Endothelial cell of coronary artery (primary cell): ENCODE measurements at places on chromosomes 5 and 9. TPM values are rescaled to one million over a fixed set of nuclear protein-coding genes. Genes with fewer than 3 reads are reported as not detected.

Gene ACTBL2
- 0.28 TPM in 1 of 2 replicates, not detected in the other for total RNA-seq

Gene SMIM33
- total RNA-seq: not detected in 2 replicates

Gene GPR107
- 19.7 and 39.2 TPM in 2 replicates for total RNA-seq

Gene APBA1
- 3.7 and 4.2 TPM in 2 replicates for total RNA-seq

Gene ADGRV1
- 0.09 and 0.56 TPM in 2 replicates for total RNA-seq

Gene ZNF354C
- total RNA-seq: 4.0 and 7.6 TPM in 2 replicates

Gene PFN3
- not detected in 2 replicates for total RNA-seq

Gene ZDHHC11
- 0.18 and 0.75 TPM in 2 replicates for total RNA-seq

Gene SPATA31D4
- total RNA-seq: not detected in 2 replicates

Gene RAI14
- total RNA-seq: 182 and 222 TPM in 2 replicates

Gene S100Z
- not detected in 2 replicates for total RNA-seq

Gene OR1Q1
- not detected in 2 replicates for total RNA-seq

Gene ZBTB43
- total RNA-seq: 10.7 and 16.4 TPM in 2 replicates

Gene RORB
- total RNA-seq: under 0.01 TPM in 1 of 2 replicates, not detected in the other

Gene HTR1A
- 0.09 TPM in 1 of 2 replicates, not detected in the other for total RNA-seq

Gene MAP3K1
- total RNA-seq: 7.6 and 12.7 TPM in 2 replicates

Gene PDE6A
- under 0.01 TPM in 1 of 2 replicates, not detected in the other for total RNA-seq

Gene PLPPR1
- 0.09 and 3.8 TPM in 2 replicates for total RNA-seq

Gene TAF7
- total RNA-seq: 71.7 and 90.4 TPM in 2 replicates

Gene TRAF1
- 1.5 and 1.7 TPM in 2 replicates for total RNA-seq

Gene RAB3C
- under 0.01 TPM in 1 of 2 replicates, not detected in the other for total RNA-seq

Gene ESM1
- total RNA-seq: 214 and 325 TPM in 2 replicates

Gene BAAT
- total RNA-seq: under 0.01 TPM in 1 of 2 replicates, not detected in the other

Gene PCDHGB2
- total RNA-seq: 2.0 and 2.2 TPM in 2 replicates

Gene AMBP
- not detected in 2 replicates for total RNA-seq

Gene BHMT2
- 0.09 TPM in 2 replicates for total RNA-seq

Gene PCDHA12
- total RNA-seq: 0.09 and 0.19 TPM in 2 replicates

Gene PDLIM4
- 50.3 and 63.1 TPM in 2 replicates for total RNA-seq
